Stimulated activated CD4-positive, alpha-beta T cell treated with anti-CD3 and anti-CD28 coated beads, Interleukin-2, amount 100 ng/mL, for 48 hours (primary cell): ENCODE measurements at places on chromosomes 5 and 9.

DNA sequence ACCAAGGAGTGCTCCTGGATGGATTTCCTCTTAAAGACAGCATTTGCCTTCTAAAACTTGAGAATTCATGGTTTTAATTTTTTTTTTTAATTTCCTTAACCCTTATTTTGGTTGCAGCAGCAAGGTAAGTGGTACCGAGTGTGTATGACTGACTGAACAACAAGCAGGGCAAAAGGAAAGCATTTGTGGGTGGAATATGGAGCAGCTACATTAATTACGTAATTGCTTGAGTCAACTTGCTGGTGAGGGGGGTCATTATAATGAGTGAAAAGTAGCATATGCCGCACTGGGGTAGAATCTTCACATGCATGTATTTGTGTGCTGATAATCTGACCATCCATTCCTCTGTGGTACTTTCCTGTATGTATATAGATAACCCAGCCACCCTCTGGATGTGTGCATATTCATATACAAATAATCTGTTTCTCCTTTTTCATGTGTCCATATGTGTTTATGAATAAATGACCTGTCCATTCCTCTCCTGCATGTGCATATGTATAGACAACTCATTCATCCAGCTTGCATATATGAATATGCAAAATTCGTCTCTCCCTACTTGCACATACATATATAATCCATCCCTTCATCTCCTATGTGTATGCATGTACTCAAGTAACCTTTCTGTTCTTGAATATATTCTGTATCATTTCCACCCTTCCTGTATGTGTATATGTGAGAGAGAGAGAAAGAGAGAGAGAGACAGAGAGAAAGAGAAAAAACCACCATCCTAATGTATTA is 147.5 kb upstream of the RUSC2 start:
- no peak for DNase-seq

GRCh38 chr5:56278335-56278753 is 45.2 kb upstream of the ANKRD55 start:
- DNase-seq, result no peak

GRCh38 chr9:18855656-18856055 is 177.4 kb downstream of the SAXO1 start:
- DNase-seq, result no peak

DNA sequence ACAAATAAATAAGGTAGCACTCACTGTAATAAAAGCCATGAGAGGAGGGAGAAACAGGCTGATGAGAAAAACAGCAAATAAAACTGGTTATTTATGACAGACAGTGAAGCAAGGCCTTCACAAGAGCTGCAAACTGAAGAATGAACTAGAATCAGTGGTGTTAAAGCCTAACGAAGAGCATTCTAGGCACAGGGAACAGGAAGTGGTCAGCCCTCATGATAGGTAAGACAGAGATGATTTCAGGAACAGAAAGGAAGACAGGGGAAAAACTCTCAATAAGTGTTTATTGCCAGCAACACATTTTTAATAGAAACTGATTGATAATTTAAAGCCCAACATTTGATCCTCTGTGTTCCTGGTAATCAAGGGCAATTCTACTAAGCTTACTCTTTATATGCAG is 124.5 kb downstream of the EDIL3 start:
- no peak for DNase-seq

DNA sequence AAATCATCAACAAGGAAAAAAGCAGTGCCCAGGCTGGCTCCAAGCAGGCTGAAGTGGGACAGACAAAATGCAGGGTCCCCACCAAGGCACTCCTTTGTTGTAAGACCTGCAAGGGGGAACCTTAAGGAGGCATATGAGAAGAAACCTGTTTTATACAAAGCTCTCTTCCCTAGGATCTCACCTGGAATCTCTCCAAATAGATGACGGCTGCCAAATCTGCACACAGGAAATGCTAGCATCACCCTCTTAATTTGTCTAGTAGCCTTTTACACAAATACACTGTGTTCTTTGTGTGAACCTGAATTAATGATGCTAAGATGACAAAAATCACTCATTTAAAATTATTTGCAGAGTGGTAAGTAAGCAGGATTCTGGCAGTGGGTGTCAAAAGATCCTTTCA is 280.2 kb downstream of the SPOCK1 start:
- no peak for DNase-seq

GRCh38 chr5:56251918-56252553 is 18.9 kb upstream of the ANKRD55 start:
- DNase-seq, result no peak

GRCh38 chr5:160360310-160360709 is 10.1 kb downstream of the C1QTNF2 start:
- no peak for DNase-seq

- DNase-seq, result no peak
Measured at GRCh38 chr9:5922192-5922591, 31.5 kb downstream of the MLANA start.

GRCh38 chr5:83102364-83102980 is 25.1 kb downstream of the XRCC4 start:
- no peak for DNase-seq

GRCh38 chr9:127980060-127980705 is 606 bp downstream of the EEIG1 start:
- DNase-seq, result no peak

DNA sequence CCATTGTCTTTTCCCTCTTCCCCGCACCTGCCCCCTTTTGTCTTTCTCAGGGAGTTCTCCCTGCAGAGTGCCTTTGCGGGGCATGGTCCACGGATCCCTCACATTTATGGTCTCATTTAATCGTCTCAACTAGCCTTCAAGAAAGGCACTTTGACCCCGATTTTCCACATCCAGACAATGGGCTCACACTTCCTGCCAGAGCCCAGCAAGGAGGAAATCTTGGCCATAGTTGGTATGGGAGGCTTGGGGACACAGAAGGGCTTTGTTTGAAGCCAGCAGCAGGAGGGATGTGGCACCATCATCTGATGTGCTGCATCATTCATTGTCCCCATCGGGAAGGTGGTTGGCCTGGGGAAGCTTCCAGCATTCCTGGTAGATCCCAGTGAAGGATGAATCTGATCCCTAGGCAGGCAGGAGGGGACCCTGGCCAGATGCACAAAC is 24.9 kb downstream of the GSN start:
- DNase-seq, result no peak

GRCh38 chr9:136640171-136641111 is 22.3 kb upstream of the EGFL7 start:
- no peak for DNase-seq

DNA sequence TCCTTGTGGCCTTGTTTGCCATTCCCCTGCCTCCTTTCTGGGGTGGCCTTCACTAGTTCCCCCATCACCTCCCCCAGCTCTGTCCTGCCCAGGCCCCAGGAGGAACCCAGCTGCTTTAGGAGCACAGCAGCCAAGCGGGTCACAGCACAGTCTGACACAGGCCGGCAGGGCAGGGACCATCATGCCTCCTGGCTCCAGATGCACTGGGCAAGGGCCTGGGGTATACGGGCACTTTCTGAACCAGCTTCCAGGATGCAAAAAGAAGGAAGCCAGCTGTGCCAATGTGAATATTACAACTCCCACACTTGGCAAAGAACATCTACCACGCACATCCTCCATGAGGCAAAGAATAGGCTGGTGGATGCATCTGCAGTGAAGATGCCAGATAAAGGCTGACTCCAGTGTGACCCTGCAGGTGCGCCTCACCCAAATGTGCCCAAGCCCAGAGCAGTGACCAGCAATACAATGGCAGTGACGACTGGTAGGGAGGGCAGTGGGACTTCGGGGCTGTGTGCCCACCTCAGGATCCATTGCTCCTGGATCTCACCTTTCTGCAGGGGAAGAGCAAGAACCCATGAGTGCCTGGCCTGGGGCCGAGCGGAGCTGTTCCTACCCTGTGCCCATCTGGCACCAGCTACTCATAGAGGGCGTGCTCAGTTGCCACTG is 6.3 kb upstream of the IL3 start:
- DNase-seq, result no peak

DNA sequence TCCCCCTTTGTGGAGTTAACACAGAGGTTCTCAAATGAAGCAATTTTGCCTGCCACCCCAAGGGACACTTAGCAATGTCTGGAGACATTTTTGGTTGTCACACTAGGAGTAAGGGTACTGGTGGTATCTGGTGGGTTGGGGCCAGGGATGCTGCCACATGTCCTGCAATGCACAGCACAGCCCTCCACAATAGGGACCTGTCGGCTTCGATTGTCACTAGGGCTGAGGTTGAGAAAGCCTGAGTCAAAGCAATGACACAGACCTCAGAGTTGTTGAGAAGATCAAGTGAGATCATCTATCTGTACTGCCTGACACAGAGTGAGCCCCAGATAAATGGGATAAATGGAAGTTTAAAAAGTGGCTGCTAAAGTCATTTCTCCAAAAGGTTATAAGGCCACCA is 249.2 kb upstream of the KLF4 start:
- no peak for DNase-seq

DNA sequence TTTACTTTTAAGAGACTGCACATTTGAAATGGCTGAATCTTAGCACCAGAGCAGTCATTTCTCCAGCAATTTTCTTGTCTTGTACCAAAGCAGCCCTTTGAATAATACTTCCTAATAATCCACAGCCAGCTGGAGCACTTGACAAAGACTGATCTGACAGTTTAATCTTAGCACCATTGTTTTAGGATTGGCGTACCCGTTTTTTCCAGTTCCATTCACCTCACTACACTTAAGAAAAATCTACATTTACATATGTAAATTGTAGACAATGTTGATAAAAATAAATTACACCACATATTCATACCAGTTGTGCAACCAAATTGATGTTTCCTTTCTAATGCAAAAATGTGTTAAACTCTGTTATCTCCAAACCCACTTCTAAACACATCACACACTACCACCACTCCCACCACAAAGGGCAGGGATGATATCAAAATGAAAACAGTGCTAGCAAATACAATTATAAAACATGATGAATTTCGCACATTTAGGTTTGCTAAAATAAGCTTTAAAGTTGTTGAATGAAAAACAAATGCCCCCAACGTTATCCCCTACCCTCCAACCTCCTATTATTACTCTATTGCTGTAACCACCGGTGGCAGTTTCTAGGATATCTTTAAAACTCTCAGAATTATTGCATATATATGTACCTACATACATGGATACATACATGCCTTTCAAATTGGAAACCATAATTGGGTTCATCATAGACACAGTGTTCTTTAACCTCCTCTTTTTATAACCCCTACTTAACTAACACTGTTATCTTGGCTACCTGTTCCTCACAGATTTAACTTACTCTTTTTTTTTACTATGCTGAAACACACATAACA is 21.5 kb downstream of the SERINC5 start:
- DNase-seq, result no peak

GRCh38 chr5:107388141-107388861 is 282.4 kb downstream of the EFNA5 start:
- no peak for DNase-seq

DNA sequence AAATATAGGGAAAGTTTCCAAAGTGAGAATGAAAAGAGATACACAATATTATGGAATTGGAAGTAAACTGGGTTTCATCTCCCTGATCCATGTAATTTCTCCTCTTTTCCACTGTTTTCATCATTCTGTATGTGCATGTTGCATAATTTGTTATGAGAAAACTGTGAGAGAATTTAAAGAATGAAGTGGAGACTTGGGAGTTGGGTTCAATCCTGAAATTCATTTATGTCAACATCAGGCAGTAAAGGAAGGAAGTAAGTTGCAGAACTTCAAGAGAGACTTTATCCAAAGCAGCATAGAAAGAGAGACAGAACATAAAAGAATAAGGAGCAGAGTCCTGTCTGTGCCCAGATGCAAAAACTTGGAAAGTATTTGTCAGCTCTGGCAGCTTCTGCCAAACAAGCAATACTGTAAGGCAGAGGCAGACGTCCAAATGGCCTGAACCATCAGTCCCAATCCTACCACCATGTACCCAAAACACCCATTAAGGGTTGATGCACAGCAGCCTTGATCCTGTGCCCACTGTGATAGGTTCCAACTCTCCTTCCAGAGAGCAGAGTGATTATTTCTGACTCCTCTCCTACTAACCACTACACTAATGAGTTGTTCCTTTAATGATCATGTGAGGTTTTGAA is 425.3 kb upstream of the CDH6 start:
- DNase-seq, result no peak

GRCh38 chr5:139422307-139422893 is 16.9 kb downstream of the DNAJC18 start:
- peak; percentile 50 for DNase-seq

GRCh38 chr9:4689687-4690104 is 10.3 kb downstream of the CDC37L1 start:
- no peak for DNase-seq

- no peak for DNase-seq
Measured at GRCh38 chr9:136084063-136084944, 10.8 kb downstream of the NACC2 start.

DNA sequence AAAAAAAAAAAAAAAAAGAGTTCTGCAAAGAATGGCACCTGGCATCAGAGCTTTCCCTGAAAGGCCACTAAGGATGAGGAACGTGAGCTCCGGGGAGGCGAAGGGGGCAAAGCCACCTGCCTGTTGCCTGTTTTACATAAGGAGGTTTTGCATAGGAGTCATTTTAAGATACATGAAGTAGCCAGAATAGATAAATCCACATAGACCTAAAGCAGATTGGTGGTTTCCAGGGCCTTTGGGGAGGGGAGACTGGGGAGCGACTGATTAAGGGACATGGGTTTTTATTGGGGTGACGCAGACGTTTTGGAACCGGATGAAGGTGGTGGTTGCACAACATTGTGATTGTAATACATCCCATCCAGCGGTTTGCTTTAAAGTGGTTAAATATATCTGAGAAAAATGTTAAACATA is 7.1 kb downstream of the NEK6 start:
- no peak for DNase-seq

GRCh38 chr5:69130241-69130640 is 36.4 kb downstream of the SLC30A5 start:
- no peak for DNase-seq

- DNase-seq, result peak; percentile 8
Measured at GRCh38 chr5:172412724-172413286, 41.5 kb downstream of the SH3PXD2B start.

- no peak for DNase-seq
Measured at GRCh38 chr5:81708889-81709288, 42.0 kb downstream of the SSBP2 start.

DNA sequence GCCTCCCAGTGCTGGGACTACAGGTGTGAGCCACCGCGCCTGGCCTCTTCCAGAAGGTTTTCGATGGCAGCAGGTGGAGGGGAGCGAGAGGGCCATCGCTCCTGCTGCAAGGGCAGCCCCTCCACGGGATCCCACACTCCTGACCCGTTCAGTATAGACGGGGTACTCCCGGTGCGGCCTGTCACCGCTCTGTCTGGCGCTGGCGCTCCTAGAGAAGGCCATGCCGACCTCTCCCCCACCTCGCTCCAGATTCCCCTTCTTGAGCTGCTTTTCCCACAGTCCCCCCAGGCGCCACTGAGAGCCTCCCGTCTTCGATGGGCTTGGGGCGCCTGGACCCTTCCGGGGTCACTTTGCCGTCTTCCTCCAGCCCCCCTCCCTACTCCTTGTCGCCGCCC is 4.3 kb upstream of the SQSTM1 start:
- no peak for DNase-seq
